Renal cortex interstitium (tissue), 15 donors: ENCODE measurements at places on chromosomes 5 and 9.
A peak's percentile ranks its signal among the peaks of the same experiment; 100 is the strongest.

DNA sequence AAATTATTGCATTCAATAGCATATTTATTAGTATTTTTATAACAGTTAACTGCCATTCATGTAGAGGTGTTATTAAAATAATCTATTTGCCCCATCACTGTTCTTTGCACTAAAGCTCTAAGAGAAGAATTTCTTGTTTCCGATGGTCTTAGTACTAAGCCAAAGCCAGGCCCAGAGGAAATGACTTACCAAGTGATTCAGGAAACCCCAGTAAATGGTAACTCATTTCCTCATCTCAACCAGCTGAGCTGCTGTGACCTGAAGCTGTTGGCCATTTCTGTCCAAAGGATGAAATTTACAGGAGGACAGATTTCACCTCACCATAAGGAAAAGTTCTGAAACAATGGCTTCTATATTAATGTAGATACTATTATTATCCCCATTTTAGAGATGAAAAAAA lies 117.0 kb downstream of the PIK3R1 start:
- DNase-seq, result no peak

DNA sequence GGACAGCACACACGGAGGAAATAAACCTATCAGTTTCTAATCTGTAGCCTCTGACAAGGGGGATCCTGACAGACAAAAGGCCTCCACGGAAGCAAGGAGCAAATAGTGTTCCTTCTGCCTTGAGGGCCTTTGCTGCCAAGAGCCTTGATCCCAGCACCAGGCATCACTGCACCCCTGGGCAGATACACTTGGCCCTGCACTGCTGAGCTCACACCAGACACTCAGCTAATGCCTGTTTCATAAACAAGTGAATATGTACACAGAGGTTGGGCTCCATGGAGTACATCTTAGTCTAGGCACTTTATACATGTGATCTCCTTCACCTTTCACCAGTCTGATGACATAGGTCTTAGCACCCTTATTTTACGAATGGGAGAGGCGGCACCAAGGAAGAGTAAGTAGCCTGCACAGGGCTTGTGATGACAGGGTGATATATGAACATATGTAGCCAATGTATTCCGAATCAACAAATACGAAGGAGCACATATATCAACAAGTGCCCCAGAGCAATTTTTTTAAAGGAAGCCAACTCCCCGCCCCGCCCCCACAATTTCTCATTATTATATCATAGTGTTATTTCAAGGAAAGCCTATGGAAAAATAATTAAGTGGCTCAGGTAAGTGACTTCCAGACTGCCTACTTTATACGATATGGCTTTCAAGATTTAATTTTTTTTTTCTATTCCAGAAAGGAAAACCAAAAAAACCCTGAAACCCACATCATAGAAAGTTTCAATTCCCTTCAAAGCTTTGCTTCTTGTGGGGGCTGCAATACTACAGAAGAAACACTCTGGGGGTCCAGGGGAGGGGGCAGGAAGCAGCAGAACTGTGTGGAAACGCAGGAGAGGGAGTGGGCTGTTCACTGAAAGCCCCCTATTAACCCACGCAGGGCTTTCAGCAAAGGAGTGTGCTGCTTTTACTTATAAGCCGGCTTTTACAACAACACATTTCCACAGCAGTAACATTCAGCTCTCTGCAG lies 32.0 kb downstream of the CDC14B start:
- DNase-seq, result no peak

DNA sequence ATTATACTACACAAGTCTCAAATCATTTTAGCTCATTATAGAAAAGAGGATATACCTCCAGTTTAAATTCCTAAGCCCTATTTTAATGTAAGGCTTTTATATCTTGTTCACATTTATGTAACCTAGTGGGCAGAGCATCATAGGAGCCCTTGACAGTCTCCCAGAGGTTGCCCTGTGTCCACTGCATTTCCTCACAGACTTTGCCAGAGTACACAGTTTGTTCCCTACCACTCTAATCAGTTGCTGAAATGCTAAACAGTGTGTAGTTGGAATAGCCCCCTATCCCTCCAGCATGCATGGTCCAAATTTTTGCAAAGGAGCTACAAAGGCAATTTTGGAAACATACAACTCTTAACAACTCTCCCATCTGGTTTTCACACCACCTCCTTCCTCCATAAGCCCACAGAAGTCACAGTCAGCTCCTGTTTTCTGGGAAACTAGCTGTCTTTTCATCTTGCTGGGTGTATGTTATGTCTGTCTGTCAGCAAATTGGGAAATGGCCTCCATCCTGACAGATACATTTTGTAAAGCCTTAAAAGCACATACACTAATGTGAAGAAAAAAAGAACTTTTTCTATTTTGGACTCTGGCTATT lies 212.2 kb downstream of the DENND1A start:
- DNase-seq, result no peak

DNA sequence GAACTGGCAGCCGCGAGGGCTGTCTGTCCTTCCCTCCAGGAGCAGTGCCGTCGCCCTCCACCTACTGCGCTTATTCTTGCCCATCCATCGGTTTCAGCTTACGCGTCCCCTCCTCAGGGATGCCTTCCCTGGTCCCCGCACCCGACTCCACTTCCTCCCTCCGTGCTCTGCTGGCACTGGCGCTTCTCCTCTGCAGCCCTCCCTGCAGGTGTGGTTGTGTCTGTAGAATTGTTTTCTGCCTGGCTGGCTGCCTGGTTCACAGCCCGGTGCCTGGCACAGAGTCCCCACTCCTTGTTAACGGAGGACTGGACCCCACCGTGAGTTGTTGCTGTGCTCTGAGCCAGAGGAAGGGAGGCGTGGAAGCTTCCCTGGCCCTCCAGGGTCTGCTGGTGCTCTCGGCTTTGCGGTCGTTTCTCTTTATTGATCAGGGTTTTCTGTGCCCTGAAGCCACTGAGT lies 5.7 kb downstream of the NTMT1 start:
- DNase-seq, result no peak

DNA sequence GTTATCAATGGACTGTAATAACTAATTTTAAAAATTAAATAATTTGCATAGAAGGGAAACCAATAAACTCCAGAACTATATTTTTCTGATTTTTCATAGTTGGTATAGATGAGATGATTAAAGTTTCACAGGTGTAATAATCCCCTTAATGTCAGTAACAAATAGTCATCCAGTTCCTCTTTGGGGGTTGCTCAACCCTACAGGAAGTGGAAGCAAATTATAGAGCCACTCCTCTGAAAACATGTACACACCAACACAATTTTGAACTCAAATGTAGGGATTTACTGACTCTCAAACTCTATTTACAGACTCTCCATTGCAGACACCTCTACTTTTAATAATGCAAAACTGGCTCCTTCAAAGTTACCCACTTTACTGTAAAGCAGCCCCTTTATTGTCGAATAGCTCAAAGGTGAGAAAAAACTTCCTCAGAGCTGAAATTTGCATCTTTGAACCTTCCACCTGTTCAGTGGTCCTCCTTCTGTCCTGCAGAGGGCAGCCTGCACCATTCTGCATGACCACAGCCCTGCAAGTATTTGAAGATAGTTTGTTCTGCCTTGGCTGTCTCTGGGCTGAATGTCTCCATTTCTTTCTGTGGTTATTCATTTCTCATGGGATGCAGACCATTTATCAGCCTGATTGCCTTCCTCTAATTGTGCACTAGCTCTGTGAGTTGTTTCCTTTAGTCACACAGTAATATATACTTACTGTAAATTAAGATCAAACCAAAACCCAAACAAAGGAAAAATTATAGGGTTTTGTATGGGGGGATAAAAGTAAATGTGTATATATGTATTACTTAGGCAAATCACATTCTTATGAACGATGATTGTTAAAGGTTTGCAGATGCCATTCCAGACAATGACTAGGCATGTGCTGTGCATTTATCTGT lies 383.2 kb upstream of the SGCD start:
- DNase-seq, result peak; percentile 39

DNA sequence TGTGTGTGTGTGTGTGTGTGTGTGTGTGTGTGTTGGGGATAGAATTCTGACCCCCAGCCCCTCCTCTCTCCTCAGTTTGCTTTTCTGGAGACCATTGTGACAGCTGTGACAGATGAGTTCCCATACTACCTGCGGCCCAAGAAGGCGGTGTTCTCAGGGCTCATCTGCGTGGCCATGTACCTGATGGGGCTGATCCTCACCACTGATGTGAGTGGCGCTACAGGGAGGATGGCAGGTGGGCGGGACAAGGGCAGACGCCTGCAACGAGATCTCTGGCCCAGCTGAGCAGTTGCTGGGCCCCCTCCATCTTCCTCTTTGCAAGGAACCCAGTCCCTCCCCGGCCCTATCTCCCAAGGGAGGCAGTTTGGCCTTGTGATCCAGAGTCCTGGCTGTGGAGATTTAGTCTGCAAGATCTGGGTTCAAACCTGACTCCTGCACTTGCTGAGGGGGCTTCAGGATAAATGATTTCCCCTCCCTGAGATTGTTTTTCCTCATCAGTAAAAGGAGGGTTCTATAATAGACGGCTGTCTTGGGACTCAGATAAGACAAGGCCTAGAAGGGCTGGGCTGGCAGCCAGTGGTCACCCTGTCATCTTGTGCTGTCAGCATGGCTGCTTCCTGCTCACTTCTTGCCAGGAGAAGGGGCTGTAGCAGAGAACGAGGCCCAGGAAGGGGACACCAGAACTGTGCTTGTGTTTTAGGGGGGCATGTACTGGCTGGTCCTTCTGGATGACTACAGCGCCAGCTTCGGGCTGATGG lies 14.1 kb downstream of the SLC6A7 start:
- DNase-seq, result no peak

DNA sequence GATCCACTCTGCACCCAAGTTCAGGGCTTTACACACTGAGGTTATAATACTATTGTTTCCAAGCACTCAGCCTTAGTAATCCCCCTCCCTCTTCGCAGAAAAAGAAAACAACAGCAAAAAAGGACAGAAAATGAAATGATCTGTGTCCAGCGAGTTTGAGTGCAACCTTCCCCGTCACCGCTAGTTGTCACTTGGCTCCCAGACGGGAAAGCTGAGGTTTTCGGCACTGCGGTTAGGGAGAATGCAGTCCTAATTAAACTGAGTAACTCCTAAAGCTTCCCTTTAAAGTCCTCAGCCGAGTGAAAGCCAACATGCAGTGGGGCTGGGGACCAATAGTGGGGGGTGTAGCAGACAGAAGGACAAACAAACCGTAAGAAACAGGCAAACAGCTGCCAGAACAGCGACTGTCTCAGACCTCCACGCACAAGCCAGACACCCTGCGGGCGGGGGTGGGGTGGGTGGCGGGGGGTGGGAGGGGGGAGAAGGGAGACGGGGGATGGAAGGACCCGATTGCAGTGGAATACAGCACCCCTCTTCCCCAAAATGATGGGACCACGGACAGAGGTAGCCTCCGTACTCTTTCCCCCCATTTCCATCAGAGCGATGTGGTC lies 680 bp downstream of the GLRA1 start:
- DNase-seq, result no peak
